Jurkat, Clone E6-1 (cell line): ENCODE measurements at places on chromosomes 5 and 9.

DNA sequence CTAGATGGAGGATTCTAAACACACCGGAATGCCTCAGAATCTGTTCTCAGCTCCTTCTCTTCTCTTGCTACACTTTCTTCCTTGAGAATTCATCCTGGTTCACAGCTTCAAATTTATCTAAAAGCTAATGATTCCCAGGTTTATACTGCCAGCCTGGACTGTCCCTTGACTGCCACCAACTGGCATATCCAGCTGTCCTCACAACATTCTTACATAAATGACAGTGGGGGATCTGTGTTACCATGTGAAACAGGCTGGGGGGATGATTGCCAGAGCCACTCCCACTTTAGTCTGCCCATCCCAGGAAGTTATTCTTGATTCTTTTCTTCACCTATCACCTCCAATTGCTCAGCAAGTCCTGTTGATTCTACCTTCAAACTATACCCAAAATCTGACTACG, 27.2 kb upstream of the ZFR start:
- no peak for DNase-seq

DNA sequence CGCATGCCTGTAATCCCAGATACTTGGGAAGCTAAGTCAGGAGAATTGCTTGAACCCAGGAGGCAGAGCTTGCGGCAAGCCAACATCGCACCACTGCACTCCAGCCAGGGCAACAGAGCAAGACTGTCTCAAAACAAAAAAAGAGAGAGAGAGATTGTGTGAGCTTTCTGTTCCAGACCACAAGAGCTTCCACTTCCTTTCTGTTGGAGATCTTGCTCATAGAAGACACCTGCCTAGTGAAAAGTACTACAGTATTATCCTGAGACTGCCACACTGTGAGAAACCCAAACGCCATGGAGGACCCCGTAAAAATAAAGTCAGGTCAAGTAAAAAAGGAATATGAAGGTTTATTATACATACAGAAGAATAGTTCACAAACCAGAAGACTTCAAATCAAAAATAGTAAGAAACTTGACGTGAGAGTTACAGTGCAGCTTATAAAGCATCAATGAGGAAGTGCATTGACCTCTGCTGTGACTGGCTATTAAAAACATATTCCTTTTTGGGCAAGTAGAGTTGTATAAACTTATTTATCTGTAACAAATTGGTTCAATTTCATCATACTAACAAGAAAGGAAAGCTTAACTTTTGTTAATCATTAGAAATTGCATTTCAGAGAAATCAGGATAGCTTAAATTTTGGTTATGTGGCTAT, 4.3 kb upstream of the EMB start:
- peak; percentile 94 for DNase-seq

- DNase-seq = no peak
These were observed 603.7 kb downstream of the CDH9 start for GRCh38 chr5:26434688-26435087.

- DNase-seq = no peak
These were observed 100.6 kb downstream of the ARHGAP26 start for GRCh38 chr5:142870532-142871362.

DNA sequence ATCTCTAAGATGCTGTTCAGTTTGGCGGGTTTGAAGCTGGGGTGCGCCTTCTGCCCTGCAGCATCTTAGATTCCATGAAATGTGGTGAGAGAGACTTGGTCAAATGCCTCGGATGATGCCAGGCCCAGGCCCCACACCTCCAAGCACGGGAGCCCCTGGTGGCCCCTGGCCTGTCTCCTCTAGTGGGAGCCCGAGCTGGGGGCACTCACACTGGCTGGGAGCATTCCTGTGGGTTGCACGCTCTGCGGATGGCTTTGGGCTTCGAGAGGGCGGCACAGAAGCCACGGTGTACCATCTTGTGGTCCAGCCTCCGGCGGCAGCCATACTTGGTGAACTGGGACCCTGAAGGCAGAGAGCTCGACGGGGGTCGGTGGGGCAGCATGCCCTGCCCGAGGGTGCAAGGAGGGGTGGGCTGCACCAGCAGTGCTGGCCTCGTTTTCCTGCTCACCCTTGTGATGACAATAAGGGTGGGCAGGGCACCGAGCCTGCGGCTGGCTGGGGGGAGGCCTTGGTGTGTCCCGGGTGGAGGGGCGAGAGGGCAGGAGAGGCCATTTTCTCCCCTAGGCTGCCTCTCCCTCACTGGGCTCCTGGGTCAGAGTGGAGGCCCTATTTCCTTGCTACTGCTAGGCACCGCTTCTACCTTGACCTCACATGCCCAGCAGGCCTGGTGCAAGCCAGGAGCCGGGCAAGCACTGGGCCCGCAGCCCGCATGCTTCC, 65.8 kb downstream of the ZNF354C start:
- no peak for DNase-seq

DNA sequence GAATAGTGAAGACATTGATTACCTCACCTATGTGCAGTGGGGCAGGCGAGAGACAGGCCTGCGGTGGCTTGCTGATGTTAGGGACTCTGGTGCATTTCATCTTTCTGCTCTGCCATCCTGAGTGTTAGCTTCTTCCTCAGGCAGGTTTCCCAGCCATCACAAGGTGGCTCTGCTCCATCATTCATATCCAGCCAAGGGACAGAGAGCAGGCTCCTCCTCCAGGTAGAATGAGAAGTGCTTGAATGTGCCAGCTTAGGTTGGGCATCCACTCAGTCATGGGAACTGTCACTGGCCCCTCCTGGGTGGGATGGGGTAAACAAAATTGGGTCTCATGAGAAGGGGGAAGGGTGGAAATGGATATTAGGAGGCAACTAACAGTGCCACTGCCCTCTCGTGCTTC, 24.8 kb downstream of the GPR107 start:
- no peak for DNase-seq
